ENCODE measurements at places on chromosomes 11 and 22.

- DNase-seq: no peak
Measured at GRCh38 chr22:26990503-26991189, 333.3 kb downstream of the MIAT start.

- DNase-seq: no peak
Measured at GRCh38 chr11:115421992-115422689, 82.1 kb downstream of the CADM1 start.

GRCh38 chr11:26777372-26777808 is 55.5 kb upstream of the SLC5A12 start:
- DNase-seq: no peak

DNA sequence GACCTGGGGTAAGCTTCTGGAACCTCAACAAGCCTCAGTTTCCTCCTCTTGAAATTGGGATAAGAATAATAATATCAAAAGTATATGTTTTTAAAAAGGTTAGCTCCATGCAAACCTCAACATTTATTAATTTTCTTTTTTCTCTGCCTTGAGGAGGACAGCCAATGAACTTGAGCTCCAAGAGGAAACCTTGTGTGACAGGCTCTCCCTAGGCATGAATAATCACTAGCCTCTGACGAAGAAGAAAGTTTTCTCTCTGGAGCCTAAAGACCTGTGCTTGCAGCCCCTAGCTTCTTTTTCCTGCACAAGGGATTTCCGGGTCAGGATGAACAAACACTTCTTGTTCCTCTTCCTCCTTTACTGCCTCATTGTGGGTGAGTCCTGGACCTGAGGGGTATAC is at the start of gene PATE3:
TSS of gene PATE3 (plus strand) at position 301 of the 400 bp plus-strand sequence. CDS start at position 326, 25 bp downstream.
- no peak for DNase-seq

- DNase-seq: no peak
Measured at GRCh38 chr22:41230401-41230785, 10.3 kb downstream of the CHADL start.

DNA sequence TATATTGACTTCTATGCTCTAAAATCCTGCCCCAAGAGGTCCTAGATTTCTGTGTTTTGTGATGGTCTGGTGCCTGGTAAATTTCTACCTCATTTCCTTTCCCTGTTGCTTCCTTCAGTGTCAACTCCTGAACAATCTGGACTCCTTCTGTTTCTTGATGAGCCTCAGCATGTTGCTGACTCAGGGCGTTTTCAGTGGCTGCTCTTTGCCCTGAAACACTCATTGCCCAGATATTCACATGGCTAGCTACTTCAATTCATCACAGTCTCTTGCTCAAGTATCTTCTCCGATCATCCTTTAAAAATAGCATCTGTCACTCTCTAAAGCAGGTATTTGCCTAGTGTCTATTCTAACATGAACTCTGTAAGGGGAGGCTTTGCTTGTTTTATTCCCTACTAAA is 526.3 kb upstream of the RAG2 start:
- DNase-seq: no peak

DNA sequence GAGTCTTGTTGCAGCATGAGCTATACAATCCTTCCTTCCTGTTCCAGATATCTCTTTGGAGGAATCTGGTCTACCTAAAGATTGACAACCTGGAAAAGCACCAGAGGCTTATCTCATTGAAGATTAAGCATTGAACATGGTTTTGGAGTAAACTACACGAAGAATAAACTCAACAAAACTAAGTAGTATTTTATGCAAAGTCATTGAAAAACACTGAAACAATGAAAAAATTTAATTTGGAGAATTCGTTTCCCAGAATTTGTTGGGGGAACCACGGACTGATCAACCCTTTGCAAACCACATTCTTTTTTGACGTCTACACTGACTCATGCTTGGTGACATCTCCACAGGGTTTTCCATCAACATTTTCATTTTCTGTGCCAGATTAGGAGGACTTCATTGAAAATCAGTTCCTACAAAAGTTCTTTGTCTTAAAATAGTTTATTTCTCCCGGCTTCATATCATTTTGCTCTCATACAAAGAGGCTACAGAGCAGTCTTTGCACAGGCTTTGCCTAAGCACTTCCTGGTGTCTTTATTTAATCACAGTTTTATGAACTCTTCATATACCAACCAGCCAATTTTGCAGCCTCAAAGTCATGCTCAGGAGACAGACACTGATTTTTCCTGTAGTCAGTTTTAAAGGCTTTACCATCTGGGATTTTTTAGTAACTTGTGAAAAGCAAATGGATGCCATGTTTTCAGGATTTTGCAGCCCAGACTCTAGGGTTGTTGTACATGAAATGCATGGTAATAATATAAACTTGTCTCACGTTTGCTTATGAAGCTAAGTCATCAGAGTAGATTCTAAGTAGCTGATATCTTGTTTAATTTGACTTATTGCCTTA is 186.3 kb downstream of the C11orf91 start:
- DNase-seq: no peak
